SHP77 (cell line): ENCODE measurements at places on chromosomes 11 and 22.

- no peak for DNase-seq
These were observed 33.0 kb upstream of the NUP160 start for GRCh38 chr11:47881145-47881544.

DNA sequence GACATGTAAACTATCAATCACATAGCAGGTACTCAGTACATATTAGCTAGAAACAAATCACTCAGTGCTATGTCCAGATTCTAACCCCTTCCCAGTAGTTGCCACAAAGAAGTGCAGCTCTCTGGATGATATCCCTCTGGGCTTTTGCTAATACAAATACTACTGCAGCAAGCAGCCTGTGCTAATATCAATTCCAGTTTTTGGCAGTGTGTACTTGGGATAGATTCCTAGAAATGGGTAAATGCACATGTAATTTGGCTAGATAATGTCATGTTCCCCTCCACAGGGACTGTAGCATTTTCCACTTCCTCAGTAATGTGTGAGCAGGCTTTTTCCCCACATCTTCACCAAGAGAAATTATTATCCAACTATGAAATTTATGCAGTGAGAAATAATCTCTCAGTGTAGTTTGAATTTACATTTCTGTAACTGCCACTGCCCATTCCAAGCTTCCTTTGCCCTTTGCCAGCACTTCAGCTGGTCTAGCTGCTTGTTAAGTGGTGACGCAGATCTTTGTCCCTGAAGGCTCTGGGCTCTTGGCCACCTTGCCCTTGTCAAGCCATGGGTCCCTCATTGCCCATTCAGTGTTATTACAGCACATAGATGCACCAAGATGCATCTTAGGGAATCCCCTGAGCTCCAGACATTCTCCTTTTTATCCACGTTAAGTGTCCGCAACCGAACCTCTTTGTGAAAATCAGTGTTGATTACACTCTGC is 107.1 kb upstream of the CLPB start:
- no peak for DNase-seq

DNA sequence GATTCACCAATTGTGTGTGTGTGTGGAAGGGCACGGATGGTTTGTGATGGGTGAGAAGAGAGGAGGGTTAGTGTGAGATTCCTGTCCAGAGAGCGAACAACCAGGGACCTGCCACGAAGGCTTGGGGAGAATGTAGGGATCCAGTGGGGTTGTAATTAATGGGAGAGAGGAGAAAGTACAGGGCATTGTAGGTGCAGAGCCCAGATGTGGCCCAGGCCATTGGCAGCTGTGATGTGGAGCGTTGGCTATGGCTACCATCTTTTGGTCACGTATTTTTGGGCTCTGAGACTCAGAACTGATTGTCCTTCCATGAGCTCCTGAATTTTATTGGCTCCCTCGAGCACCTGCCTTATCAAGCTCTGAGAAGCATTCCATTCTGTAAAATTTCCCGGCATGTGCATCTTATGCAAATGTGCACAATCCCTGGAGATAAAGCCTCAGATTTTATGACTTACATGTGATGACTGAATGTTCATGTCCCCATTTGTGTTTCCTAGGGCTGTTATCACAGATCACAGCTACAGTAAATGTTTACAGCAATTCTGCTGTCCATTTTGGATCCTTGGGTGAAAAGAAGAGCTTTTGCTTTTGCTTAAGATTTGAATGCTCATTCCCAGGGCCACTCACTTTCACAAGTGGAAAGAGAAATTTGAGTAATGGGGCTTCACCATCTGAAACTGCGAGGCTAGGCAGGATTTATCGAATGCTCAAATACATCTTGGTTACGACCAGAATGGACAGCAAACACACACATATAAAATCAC is 33.1 kb downstream of the SLC5A1 start:
- DNase-seq, result no peak

GRCh38 chr22:46212195-46212594 is 37.9 kb downstream of the CDPF1 start:
- DNase-seq, result no peak

DNA sequence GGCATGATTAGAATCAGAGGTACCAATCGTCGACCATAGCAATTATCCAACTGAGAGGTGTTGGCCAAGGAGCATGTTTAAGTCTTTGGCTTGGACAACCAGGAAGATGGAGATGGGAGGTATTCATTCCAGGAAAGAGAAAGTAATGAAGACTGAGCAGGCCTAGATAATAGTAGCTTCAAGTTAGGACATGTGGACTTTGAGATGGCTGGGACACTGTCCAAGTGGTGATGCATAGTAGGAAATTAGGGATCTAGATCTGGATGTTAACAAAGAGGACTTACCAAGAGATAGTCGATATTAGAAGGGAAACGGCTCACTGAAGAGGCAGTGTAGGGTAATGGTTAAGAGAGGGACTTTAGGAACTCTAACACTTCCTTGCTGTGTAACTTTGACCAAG is 266.7 kb downstream of the FAM76B start:
- no peak for DNase-seq

GRCh38 chr22:27318516-27318915 is 483.0 kb downstream of the MN1 start:
- DNase-seq, result no peak
